ENCODE measurements at places on chromosomes 7 and 10.

- H3K36me3 ChIP-seq = no peaks in the 10 kb centered on the region
- no peak overlapping the region for H3K4me3 ChIP-seq
- H3K27me3 ChIP-seq = no peaks in the 10 kb centered on the region
- DNase-seq = no peak
- H3K27ac ChIP-seq = no peak overlapping the region
- H3K4me1 ChIP-seq = no peaks in the 10 kb centered on the region
Measured at GRCh38 chr10:77574438-77574837, 63.2 kb downstream of the KCNMA1 start.

- H3K4me1 ChIP-seq = peaks cover 4% of the 10 kb centered on the region
- no peak for DNase-seq
- H3K36me3 ChIP-seq = no peaks in the 10 kb centered on the region
- H3K4me3 ChIP-seq = no peak overlapping the region
- no peaks in the 10 kb centered on the region for H3K27me3 ChIP-seq
Measured at GRCh38 chr10:7042419-7043054, 368.3 kb downstream of the SFMBT2 start.

DNA sequence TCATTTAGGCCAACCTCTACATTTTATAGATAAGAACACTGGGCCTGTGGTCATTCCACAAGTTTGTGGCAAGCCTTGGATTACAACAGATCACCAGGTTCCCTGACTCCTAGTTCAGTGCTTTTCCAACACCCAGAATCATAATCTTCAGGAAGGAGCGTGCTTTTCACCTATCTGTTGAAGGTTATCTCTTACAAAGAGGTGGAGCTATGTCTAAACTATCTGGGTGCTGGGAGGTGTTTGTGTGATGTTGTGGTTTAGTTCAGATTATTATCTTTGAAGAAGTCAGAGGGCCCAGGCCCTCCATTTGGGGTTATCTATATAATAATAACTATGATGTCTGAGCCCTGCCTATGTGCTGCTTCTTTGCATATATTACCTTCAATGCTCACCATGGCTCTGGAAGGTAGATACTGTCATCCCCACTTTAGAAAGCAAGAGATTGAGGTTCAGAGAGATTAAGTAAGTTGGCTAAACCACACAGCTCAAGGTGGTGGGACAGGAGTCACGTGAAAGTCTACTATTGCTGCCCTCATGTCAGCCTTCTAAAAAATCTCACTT is 24.0 kb downstream of the IL2RA start:
- peaks cover 12% of the 10 kb centered on the region for H3K4me1 ChIP-seq
- no peaks in the 10 kb centered on the region for H3K36me3 ChIP-seq
- no peak overlapping the region for H3K4me3 ChIP-seq
- DNase-seq = no peak
- peaks cover 4% of the 10 kb centered on the region for H3K27me3 ChIP-seq

GRCh38 chr10:99235658-99236626 is at the start of gene HPSE2:
TSS of gene HPSE2 (minus strand) at chr10:99235852.
- no peak for DNase-seq
- no peak within 1 kb of the TSS for H3K27ac ChIP-seq
- H3K36me3 ChIP-seq = no peaks in the 10 kb centered on the region

GRCh38 chr10:98370831-98371820 is 43.9 kb downstream of the PYROXD2 start:
- no peak overlapping the region for H3K4me3 ChIP-seq
- H3K36me3 ChIP-seq = no peaks in the 10 kb centered on the region
- H3K4me1 ChIP-seq = no peaks in the 10 kb centered on the region
- no peak overlapping the region for H3K27ac ChIP-seq
- no peaks in the 10 kb centered on the region for H3K27me3 ChIP-seq

GRCh38 chr7:33044986-33045385 is 17.6 kb downstream of the NT5C3A start:
- H3K27me3 ChIP-seq = no peaks in the 10 kb centered on the region
- DNase-seq = no peak
- no peaks in the 10 kb centered on the region for H3K36me3 ChIP-seq
- no peak overlapping the region for H3K27ac ChIP-seq
- no peak overlapping the region for H3K4me3 ChIP-seq

DNA sequence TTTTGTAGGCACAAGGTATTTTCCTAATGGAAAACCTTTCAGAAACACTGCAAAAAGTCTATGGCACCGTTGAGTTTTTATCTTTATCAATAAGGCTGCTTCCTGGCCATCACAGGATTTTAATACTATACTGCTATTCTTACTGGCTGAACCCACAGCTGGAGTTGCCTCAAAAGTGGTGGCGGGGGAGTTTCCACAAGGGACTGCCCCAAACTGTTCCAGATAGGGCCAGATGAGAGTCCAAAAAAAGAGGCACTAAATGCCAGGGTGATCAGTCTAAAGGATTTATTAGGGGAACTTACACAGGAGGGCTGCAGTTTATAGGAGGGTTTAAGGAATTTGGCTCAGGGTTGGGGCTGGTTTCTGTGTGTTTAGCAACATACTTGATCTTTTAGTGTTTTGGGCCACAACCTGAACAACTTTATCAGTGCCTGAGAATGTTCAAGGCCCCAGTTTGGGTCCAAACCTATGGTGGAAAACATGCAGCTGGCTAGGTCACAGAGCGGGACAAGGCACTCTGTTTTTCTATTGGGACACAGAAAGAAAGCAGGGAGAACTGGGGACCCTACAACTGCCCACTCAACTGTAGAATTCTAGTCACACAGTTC is 41.4 kb downstream of the STAM start:
- no peak overlapping the region for H3K4me3 ChIP-seq
- H3K27ac ChIP-seq = no peak overlapping the region
- H3K36me3 ChIP-seq = peaks cover 7% of the 10 kb centered on the region
- H3K4me1 ChIP-seq = peaks cover 17% of the 10 kb centered on the region

DNA sequence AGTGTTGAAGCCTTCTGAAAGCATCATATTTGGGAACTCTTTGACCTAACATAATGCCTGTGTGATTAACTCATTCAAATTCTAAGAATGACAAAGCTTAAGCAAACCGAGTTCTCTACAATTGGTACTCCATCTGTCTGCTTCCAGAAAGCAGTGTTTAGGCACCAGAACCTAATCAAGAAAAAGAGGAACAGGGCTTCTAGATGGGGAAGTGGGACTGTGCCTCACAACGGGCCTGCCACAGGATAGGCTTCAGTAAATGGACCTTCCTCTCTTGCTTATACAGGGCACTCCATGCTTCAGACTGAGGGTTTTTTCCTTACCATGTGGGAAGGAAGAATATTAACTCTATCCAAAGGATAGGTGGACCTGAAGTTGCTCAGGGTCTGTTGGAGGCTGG is 808.1 kb downstream of the XPNPEP1 start:
- H3K36me3 ChIP-seq = no peaks in the 10 kb centered on the region
- no peak overlapping the region for H3K27ac ChIP-seq
- H3K4me1 ChIP-seq = no peaks in the 10 kb centered on the region

- no peak for DNase-seq
- H3K27me3 ChIP-seq = no peaks in the 10 kb centered on the region
- H3K36me3 ChIP-seq = no peaks in the 10 kb centered on the region
- H3K4me1 ChIP-seq = no peaks in the 10 kb centered on the region
- H3K4me3 ChIP-seq = no peak overlapping the region
Measured at GRCh38 chr7:696812-697551, 29.5 kb upstream of the DNAAF5 start.

DNA sequence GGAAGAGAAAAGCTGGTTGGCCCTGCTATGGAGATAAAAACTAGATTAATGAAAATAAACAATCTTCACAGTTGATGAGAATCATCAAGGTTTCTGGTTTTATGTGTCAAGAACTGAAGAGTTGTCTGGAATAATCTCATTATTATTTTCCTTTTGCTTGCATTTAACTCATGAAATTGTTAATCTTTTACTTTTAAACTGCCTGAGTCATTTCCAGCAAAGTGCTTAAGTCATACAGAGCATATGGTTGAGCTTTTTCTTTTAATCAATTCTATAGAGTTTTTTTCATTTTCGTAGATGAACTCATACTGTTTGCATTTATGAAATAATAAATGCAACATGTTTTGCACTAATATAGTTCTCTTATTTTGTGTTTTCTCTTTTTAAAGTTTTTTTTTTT is 747.9 kb downstream of the NXPH1 start:
- no peaks in the 10 kb centered on the region for H3K4me1 ChIP-seq
- no peak overlapping the region for H3K27ac ChIP-seq
- no peak for DNase-seq
- H3K27me3 ChIP-seq = no peaks in the 10 kb centered on the region
- no peaks in the 10 kb centered on the region for H3K36me3 ChIP-seq
- H3K4me3 ChIP-seq = no peak overlapping the region

DNA sequence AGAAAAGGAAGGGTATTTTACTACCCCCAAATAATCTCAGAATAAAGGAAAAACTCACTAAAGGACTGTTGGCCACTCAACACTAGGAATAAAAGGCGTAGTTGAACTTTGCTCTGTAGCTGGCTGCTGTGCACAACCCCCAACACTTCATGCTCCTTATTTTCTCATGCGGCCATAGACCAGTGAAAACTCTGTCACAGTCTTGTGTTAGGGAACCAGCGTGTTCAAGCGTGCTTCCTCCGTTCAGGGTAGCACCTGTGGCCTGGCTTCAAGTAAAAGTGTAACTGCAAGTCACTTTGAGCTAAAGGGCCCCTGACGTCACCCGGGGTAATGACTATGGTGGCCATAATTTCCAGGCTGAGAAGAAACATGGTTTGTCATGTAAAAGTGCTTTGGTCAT is 27.0 kb downstream of the BLNK start:
- no peaks in the 10 kb centered on the region for H3K27me3 ChIP-seq
- no peak overlapping the region for H3K27ac ChIP-seq
- H3K4me3 ChIP-seq = no peak overlapping the region
- DNase-seq = no peak

DNA sequence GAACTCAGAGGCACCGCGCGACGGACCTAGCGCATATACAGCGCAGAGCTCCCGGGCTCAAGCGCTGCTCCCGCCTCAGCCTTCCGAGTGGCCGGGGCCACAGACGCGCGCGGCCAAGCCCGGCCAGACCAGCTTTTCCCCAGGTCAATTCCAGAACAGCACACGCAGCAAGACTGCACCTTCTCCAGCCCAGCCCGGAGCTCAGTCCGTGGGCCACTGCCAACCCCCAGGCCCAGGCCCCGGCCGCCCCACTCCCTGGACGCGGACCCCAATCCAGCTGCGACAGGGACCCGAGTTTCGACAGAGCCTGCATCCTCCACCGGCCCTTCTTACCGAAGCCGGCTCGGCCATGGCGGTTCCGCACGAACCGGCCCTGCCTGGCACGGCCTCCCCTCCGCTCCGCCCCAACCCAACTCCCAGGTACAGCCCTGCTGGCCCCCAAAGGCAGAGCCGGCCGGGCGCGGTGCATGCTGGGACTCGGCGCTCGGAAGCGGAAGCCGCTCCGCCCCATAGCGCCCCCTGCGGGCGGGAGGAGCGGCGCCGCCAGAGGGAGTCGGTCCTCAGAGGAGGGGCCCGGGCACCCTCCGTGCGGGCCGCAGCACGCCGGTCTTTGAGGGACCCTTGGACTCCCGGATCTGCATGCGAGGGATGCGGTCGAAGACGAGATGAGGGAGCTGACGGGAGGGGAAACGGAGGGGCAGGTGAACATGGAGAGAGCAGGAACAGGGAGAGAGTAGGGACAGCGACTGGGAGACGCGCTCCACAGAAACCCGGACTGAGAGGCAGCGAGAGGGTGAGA is at the start of gene ZNF425:
TSS of gene ZNF425 (minus strand) at position 462 of the 799 bp plus-strand sequence. CDS start at position 351, 111 bp downstream.
- peak; percentile 78 for DNase-seq
- no peaks in the 10 kb centered on the region for H3K4me1 ChIP-seq
- H3K27me3 ChIP-seq = no peaks in the 10 kb centered on the region
- peak within 1 kb of the TSS; percentile 98 for H3K4me3 ChIP-seq

DNA sequence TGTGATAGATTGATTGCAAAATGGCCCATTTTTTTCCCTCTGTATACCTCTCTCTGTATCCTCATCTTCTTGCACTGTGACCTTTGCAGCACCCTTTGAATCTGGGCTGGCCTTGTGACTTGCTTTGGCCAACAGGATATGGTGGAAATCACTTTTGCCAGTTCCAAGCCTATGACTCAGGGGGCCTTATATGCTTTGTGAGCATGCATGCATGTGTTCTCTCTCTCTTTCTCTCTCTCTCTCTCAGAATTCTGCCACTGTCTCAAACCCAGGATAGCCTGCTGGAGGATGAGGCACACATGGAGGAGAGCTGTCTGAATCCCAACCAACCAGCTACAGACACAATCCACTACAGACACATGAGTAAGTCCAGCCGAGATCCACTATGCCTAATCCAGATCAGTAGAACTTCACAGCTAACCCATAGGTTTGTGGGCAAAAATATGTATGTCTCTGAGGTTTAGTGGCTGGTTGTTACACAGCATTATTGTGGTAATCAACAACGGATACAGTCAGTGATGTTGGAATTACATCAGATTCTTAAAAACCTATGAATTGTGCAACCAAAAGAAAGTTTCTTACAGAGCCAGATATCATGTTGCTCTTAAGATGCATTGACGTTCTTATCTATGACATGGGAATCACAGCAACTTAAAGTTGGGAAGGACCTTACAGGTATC is 41.8 kb upstream of the ABCB4 start:
- no peak for DNase-seq
- H3K27me3 ChIP-seq = no peaks in the 10 kb centered on the region
- no peaks in the 10 kb centered on the region for H3K4me1 ChIP-seq
- H3K4me3 ChIP-seq = no peak overlapping the region
- H3K27ac ChIP-seq = no peak overlapping the region

Data from tibial nerve (tissue), 4 donors.